ENCODE measurements at places on chromosomes 3 and 15.

DNA sequence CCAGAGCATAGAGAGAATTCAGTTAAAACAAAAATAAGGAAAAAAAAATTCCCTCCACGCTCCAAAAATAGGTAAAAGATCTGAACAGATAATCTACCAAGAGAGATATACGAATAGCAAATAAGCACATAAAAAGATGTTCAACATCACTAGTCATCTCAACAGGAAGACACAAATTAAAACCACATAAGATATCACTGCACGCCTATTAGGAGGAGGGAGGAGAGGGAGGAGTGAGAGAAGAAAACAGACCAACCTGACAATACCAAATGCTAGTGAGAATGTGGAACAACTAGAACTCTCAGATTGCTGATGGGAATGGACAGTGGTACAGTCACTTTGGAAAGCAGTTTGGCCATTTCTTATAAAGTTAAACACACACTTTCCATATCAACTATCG lies 212.5 kb downstream of the FMN1 start:
- DNase-seq, result no peak

- no peak for DNase-seq
Measured at GRCh38 chr3:30691944-30692343, 85.5 kb downstream of the TGFBR2 start.

DNA sequence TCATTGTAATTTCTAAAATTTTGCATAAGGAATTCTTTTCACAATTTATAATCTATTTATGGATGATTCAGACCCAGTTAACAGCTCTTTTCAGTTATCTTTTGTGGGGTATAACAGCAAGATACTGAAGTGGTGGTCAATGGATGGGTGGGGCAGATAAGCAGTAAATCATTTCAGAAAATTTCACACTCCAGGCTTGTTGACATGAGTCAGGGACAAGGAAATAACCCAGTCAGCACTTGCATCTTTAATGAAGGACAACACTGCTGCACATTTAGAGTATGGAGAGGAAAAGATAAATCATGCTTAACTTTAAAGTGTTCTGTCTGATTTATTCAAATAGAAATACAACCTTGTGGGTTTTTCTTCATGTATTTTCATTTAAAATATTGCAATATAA lies 181.6 kb downstream of the ROBO1 start:
- DNase-seq, result no peak

- DNase-seq, result no peak
Measured at GRCh38 chr3:109023656-109024254, 70.1 kb upstream of the GUCA1C start.

- no peak for DNase-seq
Measured at GRCh38 chr3:99762901-99763300, 54.8 kb upstream of the CMSS1 start.

- DNase-seq, result no peak
Measured at GRCh38 chr3:50381383-50381782, 22.1 kb upstream of the TMEM115 start.

- DNase-seq, result no peak
Measured at GRCh38 chr3:115913069-115913686, 289.9 kb downstream of the GAP43 start.

DNA sequence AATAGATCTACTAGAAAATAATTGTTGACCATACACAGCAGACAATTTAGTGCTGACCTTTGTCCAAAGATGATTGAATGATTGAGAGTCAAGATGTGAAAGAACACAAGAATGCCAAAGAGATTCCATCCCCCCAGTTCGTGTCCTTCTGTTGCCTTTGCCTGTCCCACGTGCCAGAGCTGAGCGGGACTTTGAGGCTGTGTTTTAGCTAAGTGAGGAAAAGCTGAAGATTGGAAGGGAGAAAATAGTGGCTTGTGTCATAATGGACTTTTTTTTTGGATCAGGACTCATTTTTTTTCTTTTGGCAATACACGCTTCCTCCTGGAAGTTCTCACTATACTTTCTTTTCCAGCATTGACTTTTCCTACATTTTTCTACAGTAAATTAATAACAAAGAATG lies 206.6 kb upstream of the MDFIC2 start:
- no peak for DNase-seq

- DNase-seq, result peak; percentile 43
Measured at GRCh38 chr15:90071220-90071807, 31.0 kb downstream of the IDH2 start.

GRCh38 chr15:60480149-60480548 lies 1.2 kb upstream of the ICE2 start:
- no peak for DNase-seq

DNA sequence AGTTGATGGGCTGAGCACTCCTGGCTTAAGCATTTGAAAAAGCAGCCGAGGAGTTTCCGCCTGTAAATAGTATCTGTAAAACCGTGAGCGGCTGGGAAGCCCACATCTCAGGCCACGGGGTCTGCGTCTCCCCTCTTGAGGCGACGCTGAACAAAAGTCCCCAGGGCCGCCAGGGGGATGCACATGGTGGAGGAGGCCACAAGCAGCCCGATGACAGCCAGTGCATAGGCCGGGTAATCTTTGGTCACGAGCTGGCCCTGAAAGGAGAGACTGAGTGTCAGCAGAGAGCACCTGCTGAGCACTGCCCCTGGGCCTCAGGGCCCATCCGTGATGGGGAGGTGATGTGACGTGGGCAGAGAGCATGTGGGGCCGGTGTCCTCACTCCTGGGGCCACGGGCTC lies 37.5 kb downstream of the SLC6A20 start:
- DNase-seq, result no peak

GRCh38 chr3:78506581-78507195 lies 1261.1 kb downstream of the ROBO1 start:
- DNase-seq, result no peak

GRCh38 chr3:156479604-156480003 lies 75.3 kb downstream of the SSR3 start:
- DNase-seq, result no peak

- peak; percentile 9 for DNase-seq
Measured at GRCh38 chr3:173529062-173529711, 131.6 kb downstream of the NLGN1 start.

GRCh38 chr3:172177046-172177445 lies 137.7 kb downstream of the FNDC3B start:
- DNase-seq, result no peak

- no peak for DNase-seq
Measured at GRCh38 chr3:101375586-101375985, 55.2 kb upstream of the IMPG2 start.

GRCh38 chr15:86649277-86649676 lies 569.6 kb downstream of the AGBL1 start:
- DNase-seq, result no peak

- DNase-seq, result no peak
Measured at GRCh38 chr3:79729096-79729495, 38.7 kb downstream of the ROBO1 start.
